ENCODE measurements at places on chromosomes 5 and 9.

GRCh38 chr5:76483433-76483832, 80.3 kb downstream of the IQGAP2 start:
- no peak for DNase-seq

DNA sequence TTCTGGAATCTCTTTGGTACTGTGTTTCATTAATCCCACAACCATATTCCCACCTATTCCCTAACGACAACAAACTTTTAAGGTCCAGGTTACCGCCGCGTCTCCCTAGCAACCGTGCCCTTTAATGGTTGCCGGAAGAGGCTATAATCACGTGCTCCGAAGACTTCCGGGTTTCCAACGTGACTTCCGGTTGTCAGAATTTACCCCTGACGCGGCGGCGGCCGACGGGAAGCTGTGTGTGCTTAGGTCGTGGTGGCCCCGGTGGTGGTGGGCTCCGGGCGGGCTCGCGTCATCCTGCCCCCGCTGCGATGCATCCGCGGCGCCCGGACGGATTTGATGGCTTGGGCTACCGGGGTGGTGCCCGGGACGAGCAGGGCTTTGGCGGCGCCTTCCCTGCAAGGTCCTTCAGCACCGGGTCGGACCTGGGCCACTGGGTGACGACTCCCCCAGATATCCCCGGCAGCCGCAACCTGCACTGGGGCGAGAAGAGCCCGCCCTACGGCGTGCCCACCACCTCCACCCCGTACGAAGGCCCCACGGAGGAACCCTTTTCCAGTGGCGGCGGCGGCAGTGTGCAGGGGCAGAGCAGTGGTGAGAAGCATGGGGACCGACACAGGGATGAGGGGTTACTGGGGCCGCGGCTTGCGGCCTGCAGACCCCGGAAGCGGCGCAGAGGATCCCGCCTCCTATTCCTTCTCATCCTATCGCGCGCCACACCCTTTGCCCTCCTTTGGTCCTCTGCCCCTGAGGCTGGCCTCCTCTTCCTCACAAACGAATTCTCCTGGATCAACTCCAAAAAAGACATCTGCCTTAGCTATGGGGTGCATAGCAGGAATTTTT, at the start of gene SLC25A46:
SLC25A46 (plus strand) TSS at position 196 of the 840 bp plus-strand sequence; CDS start at position 309, 113 bp downstream.
- DNase-seq, result peak; percentile 79

GRCh38 chr5:78490709-78491485, 130.5 kb downstream of the SCAMP1 start:
- no peak for DNase-seq

GRCh38 chr9:125887172-125887571, 140.0 kb downstream of the PBX3 start:
- DNase-seq, result no peak

DNA sequence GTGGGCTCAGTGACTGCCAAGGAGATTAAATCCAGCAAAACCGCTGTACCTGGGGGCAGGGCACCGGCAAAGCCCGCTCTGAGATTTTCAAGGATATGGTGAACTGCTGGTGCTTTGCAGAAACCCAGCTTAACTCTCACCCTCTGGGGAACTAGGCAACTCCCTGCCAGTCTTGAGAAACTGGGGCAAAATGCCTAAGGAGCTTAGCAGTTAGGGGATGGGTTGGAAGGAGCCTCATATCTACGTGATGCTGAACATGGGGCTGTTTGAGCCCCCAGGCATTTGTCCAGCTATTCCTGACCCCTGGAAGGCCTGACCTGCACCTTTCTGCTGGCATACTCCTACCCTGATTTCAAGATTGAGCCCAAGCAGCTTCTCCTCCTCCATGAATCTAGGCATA, 108.6 kb upstream of the TBC1D2 start:
- no peak for DNase-seq
